Non-pigmented ciliary epithelial cell (primary cell): ENCODE measurements at places on chromosomes 16 and 17.

- no peak for DNase-seq
Measured at GRCh38 chr16:57578521-57579360, 36.3 kb downstream of the ADGRG5 start.

DNA sequence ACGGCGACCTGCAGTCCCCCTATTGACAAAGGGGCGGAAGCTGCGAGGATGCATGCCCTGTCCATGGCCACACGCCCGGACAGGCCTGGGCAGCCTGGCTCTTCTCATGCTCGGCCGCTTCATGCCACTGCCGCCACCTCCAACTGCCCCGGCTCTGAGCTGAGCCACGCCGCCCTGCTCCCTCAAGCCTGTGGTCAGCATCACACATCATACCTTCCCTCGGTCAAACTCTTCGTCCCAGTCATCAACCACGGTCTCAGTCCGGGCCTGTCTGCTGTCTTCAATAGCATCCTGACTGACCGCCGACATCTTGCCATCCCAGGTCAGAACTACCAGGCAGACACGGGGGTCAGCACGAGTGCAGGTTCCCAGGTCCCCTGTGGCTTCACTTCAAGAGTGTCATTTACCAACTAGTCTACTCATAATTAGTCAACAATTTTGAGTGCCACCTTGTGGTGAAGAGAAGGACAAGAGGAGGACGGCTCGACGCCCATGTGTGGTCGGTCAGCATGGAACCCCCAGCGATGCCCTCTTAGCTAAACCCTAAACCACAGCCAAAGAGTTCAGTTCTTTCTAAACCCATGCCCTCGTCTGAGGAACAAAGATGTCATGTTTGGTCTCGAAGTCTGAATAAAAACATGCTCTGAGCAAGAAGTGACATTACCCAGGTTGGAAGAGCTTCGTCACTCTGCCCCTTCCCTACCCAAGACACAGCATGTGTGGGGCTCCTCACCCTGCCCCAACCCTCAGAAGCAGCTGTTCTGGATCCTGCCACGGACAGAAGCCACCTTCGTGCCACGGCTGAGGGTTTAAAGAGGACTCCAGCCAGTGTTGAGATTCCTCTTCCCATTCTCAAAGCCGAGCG lies 16.9 kb upstream of the CYTH1 start:
- DNase-seq = no peak

DNA sequence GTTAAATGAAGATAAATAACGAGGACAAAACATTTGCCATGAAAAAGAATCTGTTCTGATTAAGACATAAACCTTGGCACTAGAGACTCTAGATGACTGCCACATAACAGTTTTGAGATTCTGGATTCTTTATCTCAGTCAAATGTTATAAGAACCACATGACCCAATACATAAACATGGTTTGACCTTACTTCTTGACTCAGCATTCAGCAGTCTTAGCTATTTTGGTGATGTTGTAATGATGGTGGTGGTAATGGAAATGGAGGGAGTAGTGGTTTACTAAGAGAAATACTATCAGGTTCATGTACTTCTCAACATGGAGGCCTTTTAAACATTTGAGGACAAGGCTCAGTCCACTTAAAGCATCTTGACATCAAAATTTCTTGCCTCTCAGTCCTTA lies 925.4 kb downstream of the CDH11 start:
- peak; percentile 36 for DNase-seq

DNA sequence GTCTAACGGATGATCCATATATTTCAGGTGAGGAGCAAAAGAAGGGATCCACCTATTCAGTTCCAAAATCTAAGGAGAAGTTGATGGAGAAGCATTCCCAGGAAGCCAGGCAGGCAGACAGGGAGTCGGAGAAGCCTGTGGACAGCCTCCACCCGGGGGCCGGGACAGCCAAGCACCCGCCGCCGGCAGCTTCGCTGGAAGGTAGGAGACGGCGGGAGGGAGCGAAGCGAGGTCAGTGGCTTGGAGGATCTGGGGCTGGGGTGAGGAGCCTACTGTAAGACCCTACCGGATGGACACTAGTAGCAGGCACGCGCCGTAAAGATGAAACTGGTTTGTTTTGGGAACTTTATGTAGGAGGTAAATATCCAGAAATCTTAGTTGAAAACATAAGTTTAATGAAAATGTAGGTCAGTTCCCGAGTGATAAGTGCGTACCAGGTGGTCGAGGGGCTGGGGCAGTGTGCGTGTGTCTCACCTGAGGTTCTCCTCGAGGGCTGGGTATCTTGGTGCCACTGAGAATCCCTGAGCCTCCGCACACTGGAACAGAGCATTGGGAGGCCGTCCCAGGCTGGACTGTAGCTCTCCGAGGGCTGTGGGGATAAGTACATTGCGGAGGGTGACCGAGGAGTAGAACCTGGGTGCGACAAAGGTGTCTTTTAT lies 714 bp downstream of the SPATA33 start:
- no peak for DNase-seq

- no peak for DNase-seq
Measured at GRCh38 chr17:40561871-40562611, 3.2 kb downstream of the CCR7 start.

DNA sequence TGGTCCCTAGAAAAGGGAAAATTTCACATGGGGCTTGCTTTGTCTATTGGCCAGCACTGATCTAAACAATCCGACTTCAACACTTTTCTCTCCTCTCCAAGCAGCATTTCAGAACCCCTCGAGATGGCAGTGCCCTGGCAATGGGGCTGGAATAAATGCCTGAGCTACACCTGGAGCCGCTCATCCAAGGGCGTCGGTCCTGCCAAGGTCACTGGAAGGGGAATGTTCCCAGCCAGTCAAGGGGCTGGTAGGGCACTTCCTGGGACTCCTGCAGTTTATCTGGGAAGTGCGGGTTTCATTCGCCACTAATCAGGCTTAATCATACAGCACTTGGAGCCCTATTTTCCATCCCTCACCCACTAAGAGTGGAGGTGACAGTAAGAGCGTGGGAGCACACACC lies 17.1 kb downstream of the MEAK7 start:
- DNase-seq = no peak

- DNase-seq = no peak
Measured at GRCh38 chr17:36703860-36704266, 102.5 kb downstream of the MRM1 start.

GRCh38 chr17:10812674-10813073 lies 8.8 kb upstream of the TMEM238L start:
- no peak for DNase-seq

DNA sequence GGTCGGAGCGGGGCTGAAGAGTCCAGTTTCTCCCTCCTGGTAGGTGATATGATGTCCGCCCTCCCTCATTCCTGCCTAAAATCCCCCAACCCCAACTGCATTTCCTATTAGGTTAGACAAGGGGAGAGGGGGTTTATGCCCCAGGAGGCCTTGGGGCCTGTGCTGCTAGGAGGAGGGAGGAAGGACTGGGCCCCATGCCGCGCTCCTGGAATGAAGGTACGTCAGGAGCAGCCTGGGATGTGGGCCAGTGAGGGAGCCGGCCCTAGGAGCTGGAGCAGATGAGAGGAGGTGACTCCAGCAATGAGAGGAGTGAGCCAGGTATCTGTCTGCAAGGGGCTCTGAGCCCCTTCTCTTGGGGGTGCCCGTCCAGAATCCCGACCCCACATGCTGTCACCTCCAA lies 46.9 kb upstream of the CDC42EP4 start:
- DNase-seq = no peak

GRCh38 chr17:2244545-2245525 lies 58.8 kb downstream of the SMG6 start:
- DNase-seq = no peak

DNA sequence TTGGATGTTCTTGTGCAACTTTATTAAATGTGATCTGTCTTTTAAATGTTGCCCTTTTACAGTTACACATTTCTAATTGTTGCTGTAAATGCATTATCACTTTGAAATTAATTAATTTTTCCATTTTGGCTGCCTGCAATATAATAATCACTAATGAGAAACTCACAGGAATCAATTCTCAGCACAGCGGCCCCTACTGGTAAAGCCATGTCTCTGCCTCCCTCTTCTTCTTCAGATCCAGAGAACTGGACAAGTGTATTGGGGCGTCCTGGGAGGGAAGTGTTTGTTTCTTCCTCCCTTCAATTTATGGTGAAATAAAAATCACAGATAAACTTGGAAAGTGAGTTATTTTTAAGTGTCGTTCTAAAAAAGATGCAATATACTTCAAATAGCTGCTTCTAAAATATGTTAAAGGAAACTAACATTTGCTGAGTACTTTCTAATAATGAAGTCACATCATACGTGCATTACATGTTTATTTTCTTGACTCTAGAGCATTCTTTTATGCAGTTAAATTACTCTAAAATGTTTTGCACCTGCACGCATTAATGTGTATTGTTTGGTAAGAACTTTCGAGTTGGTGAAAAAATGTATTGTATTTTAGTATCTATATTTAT lies 338.0 kb downstream of the WWOX start:
- no peak for DNase-seq

DNA sequence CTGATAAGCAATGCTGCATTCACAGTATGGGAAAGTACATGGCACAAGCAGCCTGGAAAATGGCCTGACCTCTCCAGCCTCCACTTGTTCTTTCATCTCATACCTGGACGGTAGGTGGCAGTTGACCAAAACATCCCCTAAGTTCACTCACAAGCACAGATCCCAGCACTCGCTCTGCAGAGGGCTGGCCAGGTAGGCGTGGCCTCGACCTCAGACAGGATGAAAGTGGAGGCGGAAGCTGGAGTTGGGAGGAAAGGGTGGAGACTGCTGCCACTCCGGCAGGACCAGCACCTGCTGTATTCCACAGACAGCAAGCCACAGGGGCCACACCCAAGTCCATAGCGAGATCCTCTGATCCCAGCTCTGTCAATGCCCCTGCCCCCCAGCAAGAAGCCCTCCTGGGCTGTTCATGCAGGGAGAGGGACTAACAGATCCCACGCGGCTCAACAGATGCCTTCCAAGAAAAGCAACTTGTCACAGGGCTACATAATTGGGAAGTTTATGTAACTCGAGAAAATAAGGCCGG lies 31.3 kb downstream of the ZCCHC14 start:
- no peak for DNase-seq
